Gastrocnemius medialis (tissue), 4 donors: ENCODE measurements at places on chromosomes 5 and 9. TPM values are rescaled to one million over a fixed set of nuclear protein-coding genes. Genes with fewer than 3 reads are reported as not detected.

GRCh38 chr5:40029711-40030495 lies 605.1 kb upstream of the DAB2 start:
- H3K4me1 ChIP-seq, result no peaks in the 10 kb centered on the region
- no peak for DNase-seq
- H3K36me3 ChIP-seq, result no peaks in the 10 kb centered on the region
- no peak overlapping the region for H3K4me3 ChIP-seq

The ACO1 gene
- total RNA-seq, result 35.0 TPM

The S100Z gene
- not detected for total RNA-seq

DNA sequence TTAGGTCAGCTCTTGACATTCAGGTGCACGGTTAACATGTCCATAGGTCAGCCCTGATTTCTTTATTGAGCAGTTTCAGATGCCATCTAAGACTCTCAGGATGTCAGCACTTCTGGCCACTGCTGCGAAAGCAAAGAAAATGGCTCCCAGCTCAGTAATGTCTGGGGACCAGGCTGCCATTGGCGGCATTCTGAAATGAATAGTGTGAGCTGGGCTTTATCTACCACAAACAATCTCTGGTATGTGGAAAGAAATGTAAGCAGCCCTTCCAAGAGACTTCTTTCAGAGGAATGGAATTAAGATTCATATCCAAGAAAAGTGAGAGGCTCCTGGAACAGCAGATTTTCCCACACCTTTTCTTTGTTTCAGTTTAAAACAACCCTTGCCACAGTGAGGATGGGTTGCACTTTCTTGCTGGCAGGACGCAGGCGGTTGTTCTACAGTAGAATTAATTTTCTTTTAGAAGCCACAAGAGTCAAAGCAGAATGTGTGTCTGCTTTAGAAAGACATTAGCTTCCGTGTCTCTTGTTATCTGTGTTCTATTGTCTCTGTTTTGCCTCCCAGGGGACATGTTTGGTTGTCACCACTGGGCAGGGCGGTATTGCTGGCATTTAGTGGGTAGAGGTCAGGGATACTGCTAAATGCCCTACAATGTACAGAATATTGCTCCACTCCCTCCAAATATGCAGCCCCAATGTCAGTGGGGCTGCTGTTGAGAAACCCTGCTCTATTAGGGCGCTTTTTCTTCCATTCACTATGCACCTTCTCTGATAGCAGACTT lies 149.9 kb upstream of the ANKH start:
- H3K4me3 ChIP-seq, result no peak overlapping the region
- H3K4me1 ChIP-seq, result no peaks in the 10 kb centered on the region

The HAVCR1 gene
- not detected for total RNA-seq

- H3K27ac ChIP-seq, result no peak overlapping the region
- H3K36me3 ChIP-seq, result no peaks in the 10 kb centered on the region
- DNase-seq, result no peak
- no peak overlapping the region for H3K4me3 ChIP-seq
- H3K27me3 ChIP-seq, result no peaks in the 10 kb centered on the region
Observed at GRCh38 chr5:38404667-38405276, 146.4 kb downstream of the EGFLAM start.

- no peak for DNase-seq
- H3K27me3 ChIP-seq, result no peaks in the 10 kb centered on the region
- H3K4me3 ChIP-seq, result no peak overlapping the region
- H3K4me1 ChIP-seq, result no peaks in the 10 kb centered on the region
- H3K36me3 ChIP-seq, result no peaks in the 10 kb centered on the region
Observed at GRCh38 chr9:85173967-85174366, 504.4 kb downstream of the NTRK2 start.

DNA sequence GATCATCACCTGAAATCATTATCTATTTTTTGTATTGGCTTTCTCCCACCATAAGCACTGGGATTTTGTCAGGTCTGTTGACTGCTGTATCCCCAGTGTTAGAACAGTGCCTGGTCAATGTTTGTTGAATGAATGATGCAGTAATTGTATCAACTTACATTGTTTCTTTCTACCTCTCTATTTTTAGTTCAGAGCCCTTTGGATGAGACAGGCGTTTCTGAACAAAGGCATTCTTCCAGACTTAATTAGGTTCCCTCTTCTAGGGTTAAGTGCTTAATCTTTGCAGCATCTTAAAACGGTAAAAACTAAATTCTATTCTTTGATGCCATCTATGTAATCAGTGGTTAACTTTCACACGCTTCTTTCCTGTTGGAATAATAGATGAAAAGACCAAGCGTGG lies 26.3 kb downstream of the SLC44A1 start:
- H3K4me1 ChIP-seq, result peaks cover 3% of the 10 kb centered on the region
- no peaks in the 10 kb centered on the region for H3K27me3 ChIP-seq
- no peaks in the 10 kb centered on the region for H3K36me3 ChIP-seq

The BAAT gene
- not detected for total RNA-seq

The C1QTNF2 gene
- total RNA-seq, result not detected

- no peak overlapping the region for H3K27ac ChIP-seq
- no peaks in the 10 kb centered on the region for H3K27me3 ChIP-seq
- peaks cover 58% of the 10 kb centered on the region for H3K36me3 ChIP-seq
- H3K4me1 ChIP-seq, result no peaks in the 10 kb centered on the region
- no peak overlapping the region for H3K4me3 ChIP-seq
Observed at GRCh38 chr9:120820095-120820494, 22.6 kb downstream of the PSMD5 start.

The ACOT12 gene
- not detected for total RNA-seq

The MARVELD2 gene
- 0.22 TPM for total RNA-seq

DNA sequence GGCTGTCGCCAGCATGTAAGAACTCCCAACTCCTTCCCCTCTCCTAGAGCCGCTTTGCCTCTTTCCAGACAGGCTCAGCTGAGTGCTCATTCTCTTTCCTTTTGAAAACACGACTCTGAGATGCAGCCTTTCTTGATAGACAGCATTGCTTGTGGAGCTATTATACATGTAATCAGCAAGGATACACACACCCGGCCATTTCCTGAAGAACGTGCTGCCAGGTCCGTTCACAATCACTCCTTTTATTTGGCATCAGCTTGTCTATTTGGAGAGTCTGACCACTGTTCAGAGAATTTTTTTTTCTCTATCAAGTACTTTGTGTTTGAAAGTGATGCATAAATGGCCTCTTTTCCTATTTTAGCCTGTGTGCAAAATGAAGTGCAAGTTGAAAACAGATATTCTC lies 328.7 kb downstream of the MARCHF11 start:
- no peaks in the 10 kb centered on the region for H3K36me3 ChIP-seq

- no peaks in the 10 kb centered on the region for H3K36me3 ChIP-seq
- H3K27ac ChIP-seq, result peak overlapping the region; percentile 71
- no peaks in the 10 kb centered on the region for H3K27me3 ChIP-seq
- no peak overlapping the region for H3K4me3 ChIP-seq
- DNase-seq, result peak; percentile 74
- peaks cover 16% of the 10 kb centered on the region for H3K4me1 ChIP-seq
Observed at GRCh38 chr9:72984991-72985390, 32.1 kb upstream of the ALDH1A1 start.

The PTGS1 gene
- 1.0 TPM for total RNA-seq

DNA sequence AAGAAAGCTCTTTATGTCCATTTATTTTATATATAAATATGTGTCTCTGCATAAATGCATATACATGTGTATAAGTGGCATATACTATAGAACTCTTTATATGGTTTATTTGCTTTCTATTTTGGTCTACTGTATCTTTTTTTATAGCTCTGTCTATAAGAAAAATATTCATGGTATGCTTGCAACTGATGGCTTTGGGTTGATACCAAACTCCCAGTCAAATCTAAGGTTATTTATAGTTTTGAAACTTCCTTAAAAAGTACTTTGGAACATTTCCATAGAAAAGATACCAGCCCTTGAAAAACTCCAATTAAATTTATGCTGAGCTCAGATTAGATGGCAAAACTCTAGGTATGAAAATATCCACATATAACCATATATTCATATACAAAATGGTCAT lies 120.0 kb upstream of the KLF9 start:
- H3K27ac ChIP-seq, result no peak overlapping the region
- H3K27me3 ChIP-seq, result no peaks in the 10 kb centered on the region
- H3K4me1 ChIP-seq, result no peaks in the 10 kb centered on the region
- no peaks in the 10 kb centered on the region for H3K36me3 ChIP-seq

DNA sequence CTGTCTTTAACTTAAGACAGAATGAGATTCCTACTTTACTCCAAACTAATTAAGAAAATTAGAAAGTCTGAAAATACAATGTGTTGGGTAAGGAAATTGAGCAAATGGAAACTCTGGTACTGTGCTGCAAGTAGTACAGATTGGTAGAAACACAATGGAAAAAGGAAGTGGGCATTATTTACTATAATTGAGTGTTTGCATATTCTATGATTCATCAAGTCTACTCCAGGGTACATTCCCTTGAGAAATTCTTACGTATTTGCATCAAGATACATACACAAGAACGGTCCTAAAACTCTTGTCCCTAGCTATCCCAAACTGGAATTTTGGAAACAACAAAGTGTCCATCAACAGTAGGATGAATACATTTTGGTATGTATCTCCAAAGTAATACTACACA lies 123.5 kb upstream of the TARS1 start:
- H3K4me3 ChIP-seq, result no peak overlapping the region
- no peaks in the 10 kb centered on the region for H3K4me1 ChIP-seq
- H3K27me3 ChIP-seq, result no peaks in the 10 kb centered on the region
- H3K36me3 ChIP-seq, result no peaks in the 10 kb centered on the region

The CAAP1 gene
- 4.5 TPM for total RNA-seq

DNA sequence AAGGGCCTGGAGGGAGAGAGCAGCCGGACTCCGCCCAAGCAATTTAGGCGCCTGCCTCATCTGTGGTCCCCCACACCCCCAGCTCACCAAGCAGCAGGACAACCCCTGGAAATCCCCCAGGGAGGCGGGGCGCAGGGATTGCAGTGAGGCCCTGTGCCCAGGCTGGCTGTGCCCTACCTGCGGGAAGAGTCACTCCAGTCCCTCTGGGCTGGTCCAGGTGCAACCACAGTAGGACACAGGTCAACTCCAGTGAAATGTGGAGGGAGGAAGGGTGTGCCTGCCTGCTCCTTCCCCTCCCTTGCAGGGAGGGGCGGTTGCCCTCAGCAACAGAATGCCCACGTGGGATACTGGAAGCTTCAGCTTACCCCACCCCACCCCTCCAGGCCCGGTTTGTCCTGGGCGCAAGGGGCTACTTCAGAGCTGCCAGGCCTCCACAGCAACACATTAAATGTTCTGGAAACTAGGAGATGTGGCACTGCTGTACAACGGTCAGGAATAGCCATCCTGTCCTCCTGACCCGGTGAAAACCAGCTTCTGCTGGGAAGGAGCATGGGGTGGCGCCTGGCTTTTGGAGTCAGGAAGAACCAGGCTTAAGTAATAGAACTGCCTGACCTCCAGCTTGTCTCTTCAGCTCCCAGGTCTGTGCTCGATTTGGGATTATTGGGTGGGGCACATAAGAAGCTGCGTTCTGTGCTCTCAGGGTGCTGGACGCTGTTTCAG lies 22.5 kb downstream of the ABO start:
- peaks cover 9% of the 10 kb centered on the region for H3K27me3 ChIP-seq
- DNase-seq, result no peak
- H3K4me3 ChIP-seq, result no peak overlapping the region
- H3K27ac ChIP-seq, result no peak overlapping the region
- no peaks in the 10 kb centered on the region for H3K4me1 ChIP-seq

The TAF11L10 gene
- total RNA-seq, result not detected

The TIGD6 gene
- total RNA-seq, result 2.4 TPM

DNA sequence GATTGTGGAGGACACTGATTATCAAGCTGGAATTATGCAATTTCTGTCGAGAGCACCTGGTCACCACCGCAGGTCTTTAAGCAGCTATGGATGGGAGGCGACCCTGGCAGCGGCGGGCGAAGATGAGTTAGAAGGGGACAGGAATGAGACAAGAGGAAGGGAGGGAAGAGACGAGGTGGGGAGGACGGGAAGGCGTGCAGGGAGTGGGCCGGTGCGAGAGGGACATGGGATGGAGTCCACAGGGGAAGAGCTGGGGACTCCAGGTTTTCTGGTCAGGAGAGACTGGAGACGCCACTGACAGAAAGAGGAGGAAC lies 192.3 kb downstream of the MELK start:
- peaks cover 9% of the 10 kb centered on the region for H3K27me3 ChIP-seq
- H3K36me3 ChIP-seq, result no peaks in the 10 kb centered on the region
- DNase-seq, result no peak
- no peaks in the 10 kb centered on the region for H3K4me1 ChIP-seq
- no peak overlapping the region for H3K4me3 ChIP-seq

The OR13C4 gene
- total RNA-seq, result not detected

- H3K27me3 ChIP-seq, result no peaks in the 10 kb centered on the region
- H3K36me3 ChIP-seq, result no peaks in the 10 kb centered on the region
- peaks cover 5% of the 10 kb centered on the region for H3K4me1 ChIP-seq
- H3K27ac ChIP-seq, result peak overlapping the region; percentile 60
- peak; percentile 93 for DNase-seq
Observed at GRCh38 chr9:124164811-124165210, 92.9 kb upstream of the NEK6 start.

The PKD2L2 gene
- total RNA-seq, result 0.70 TPM

The SPINK13 gene
- total RNA-seq, result not detected

GRCh38 chr5:18027241-18027867 lies 393.1 kb downstream of the TAF11L14 start:
- no peaks in the 10 kb centered on the region for H3K27me3 ChIP-seq
- no peak overlapping the region for H3K4me3 ChIP-seq
- no peak for DNase-seq

- H3K4me1 ChIP-seq, result no peaks in the 10 kb centered on the region
- DNase-seq, result no peak
- H3K4me3 ChIP-seq, result no peak overlapping the region
- H3K27me3 ChIP-seq, result no peaks in the 10 kb centered on the region
- no peak overlapping the region for H3K27ac ChIP-seq
Observed at GRCh38 chr9:20426019-20426418, 196.3 kb downstream of the MLLT3 start.

DNA sequence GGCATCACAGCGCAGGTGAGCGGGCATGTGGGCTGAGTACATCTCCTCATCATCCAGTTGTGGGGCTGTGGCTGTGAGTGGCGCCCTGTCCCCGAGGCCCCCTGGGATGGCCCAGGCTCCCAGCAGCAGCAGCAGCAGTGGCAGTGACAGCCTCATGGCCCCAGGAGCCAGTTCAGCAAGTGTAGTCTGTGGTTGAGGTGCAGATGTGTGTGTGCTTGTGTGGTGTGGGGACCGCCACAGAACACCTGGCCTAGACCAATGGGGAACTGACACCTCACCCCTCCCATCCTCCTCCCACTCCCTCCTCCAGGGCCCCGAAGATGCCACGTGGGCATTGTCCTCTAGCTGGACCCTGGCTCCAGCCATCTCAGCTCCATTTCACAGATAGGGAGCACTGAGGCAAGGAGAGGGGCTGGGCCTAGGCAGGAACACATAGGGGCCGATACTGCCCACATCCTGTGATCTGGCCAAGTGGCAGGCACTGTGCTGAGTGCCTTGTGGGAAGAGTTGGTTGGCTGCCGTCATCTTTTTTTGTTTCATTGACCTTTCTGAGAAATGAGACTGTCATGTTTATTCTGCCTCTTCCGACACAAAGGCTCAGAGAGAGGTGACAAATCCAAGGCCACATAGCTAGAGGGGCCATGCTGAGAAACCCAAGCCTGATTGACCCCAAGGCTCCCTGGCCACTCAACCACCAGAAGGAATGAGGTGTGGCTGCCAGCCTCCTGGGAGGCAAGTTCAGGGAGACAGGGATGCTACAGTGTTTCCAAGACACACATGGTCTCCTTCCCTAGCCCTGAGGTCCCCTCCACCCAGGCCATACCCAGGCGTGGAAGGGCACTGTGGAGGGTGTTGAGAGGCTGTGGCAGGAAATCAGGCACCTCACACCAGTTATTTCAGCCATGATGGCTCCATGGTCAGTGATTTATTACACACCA lies at the start of gene MZB1:
TSS of gene MZB1 (minus strand) at position 213 of the 938 bp plus-strand sequence. CDS start at position 156, 57 bp downstream.
- H3K4me1 ChIP-seq, result peaks cover 17% of the 10 kb centered on the region
- H3K27ac ChIP-seq, result peak within 1 kb of the TSS; percentile 99
- DNase-seq, result no peak
- no peaks in the 10 kb centered on the region for H3K27me3 ChIP-seq

The ZBTB6 gene
- 10.2 TPM for total RNA-seq

The FGF10 gene
- 0.76 TPM for total RNA-seq
